CD8-positive, alpha-beta memory T cell (primary cell): ENCODE measurements at places on chromosomes 5 and 9. TPM values are rescaled to one million over a fixed set of nuclear protein-coding genes. Genes with fewer than 3 reads are reported as not detected.

GTF2H2C gene
- total RNA-seq: 65.4 TPM

WNT8A gene
- total RNA-seq: not detected

SHROOM1 gene
- total RNA-seq: 1.6 TPM

HTR1A gene
- total RNA-seq: not detected

ENTREP1 gene
- total RNA-seq: not detected

KIF4B gene
- not detected for total RNA-seq

CCL27 gene
- total RNA-seq: 0.35 TPM

SPAG8 gene
- total RNA-seq: 0.98 TPM

PHF24 gene
- not detected for total RNA-seq

FOXD4 gene
- 0.20 TPM for total RNA-seq
